ENCODE measurements at places on chromosomes 11 and 22.

DNA sequence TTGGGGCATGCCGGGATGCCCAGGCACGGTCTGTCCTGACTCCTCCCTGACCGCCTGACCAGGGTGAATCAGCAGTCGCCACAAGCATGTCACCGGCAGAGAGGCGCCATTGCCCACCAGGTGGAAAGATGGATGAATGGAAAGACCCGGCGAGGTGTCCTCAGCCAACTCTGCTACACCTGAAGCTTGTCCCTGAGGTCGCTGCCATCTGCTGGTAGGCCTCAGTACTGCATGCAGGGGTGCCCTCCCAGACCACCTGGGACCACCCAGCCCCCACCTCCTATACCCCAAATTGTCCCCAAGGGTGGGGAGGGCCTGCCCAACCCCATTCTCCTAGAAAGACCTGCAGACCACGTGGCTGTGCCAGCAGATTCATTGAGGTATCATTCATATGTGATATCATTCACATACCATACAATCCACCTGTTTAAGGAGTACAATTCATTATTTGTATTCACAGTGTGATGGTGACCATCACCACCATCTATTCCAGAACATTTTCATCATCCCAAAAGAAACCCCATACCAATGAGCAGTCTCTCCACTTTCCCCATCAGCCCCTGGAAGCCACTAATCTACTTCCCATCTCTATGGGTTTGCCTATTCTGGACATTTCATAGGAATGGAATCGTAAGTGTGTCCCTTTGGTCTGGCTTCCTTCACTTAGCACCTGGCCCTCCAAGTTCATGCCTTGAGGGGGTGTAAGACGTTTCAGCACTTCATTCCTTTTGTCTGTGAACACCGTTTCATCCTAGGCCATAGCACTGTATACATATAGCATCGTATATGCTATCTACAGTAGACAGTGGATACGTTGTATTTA lies 17.5 kb downstream of the FGF3 start:
- DNase-seq = peak; percentile 8

- peak; percentile 61 for DNase-seq
These were observed 4.4 kb downstream of the INS start for GRCh38 chr11:2156416-2157182.

DNA sequence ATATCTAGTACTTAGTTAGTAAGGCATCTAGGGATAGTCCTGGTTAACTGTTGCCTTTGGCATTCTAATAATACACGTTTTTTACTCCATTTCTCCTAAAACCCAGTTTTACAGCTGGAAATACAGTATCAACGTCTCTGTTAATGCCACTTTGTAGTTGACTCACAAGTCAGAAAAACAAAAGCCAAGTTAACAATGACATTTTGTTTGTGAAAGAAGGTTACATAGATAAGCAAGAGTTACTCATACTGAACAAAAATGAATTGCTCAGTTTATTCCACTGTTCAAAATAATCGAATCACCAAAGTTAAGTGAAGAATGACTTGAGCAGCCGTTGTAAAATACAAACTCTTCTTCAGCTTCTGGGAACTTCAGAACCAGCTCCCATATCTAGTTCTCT lies 540.3 kb downstream of the ETS1 start:
- no peak for DNase-seq

- DNase-seq = no peak
These were observed 78.2 kb downstream of the PPP2R1B start for GRCh38 chr11:111688013-111688412.

DNA sequence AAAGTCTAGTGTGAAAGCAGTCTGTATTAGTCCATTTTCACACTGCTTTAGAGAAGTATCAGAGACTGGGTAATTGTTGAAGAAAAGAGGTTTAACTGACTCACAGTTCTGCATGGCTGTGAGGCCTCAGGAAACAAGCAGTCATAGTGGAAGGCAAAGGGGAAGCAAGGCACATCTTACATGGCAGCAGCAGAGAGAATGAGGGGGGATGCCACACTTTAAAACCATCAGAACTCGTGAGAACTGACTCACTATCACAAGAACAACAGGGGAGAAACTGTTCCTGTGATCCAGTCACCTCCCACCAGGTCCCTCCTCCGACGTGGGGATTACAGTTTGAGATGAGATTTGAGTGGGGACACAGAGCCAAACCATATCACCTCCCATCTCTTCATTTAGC lies 13.8 kb upstream of the TUBA8 start:
- DNase-seq = no peak

GRCh38 chr11:132655187-132655855 lies 877.0 kb downstream of the OPCML start:
- no peak for DNase-seq

- DNase-seq = peak; percentile 60
These were observed 5.0 kb downstream of the DGKZ start for GRCh38 chr11:46352063-46352841.

- no peak for DNase-seq
These were observed 107.8 kb downstream of the LARGE1 start for GRCh38 chr22:33812360-33812977.

- DNase-seq = peak; percentile 76
These were observed 19.4 kb downstream of the MED15 start for GRCh38 chr22:20526628-20527355.

GRCh38 chr11:95680169-95680929 lies 109.2 kb downstream of the FAM76B start:
- DNase-seq = peak; percentile 87

GRCh38 chr22:48872271-48873190 lies 955.1 kb downstream of the BRD1 start:
- DNase-seq = no peak

GRCh38 chr11:107736546-107736945 lies 24.7 kb upstream of the SLN start:
- no peak for DNase-seq

DNA sequence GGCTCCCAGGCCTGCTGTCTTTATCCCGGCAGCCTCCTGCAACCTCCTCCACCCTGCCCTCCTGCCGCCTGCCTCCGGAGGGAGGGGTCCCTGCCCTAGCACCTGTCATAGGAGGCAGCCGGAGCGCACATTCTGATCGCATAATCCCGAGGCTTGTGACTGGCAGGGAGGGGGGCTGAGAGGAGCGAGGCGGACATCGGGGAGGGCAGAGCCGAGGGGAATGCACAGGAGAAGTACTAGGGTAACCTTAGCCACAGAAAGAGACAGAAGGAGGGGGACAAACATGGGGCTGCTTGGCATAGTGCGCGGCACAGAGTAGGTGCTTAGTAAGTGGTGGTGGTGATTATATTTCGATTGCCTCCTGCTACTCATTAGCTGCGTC lies 9.2 kb upstream of the ALX4 start:
- no peak for DNase-seq

DNA sequence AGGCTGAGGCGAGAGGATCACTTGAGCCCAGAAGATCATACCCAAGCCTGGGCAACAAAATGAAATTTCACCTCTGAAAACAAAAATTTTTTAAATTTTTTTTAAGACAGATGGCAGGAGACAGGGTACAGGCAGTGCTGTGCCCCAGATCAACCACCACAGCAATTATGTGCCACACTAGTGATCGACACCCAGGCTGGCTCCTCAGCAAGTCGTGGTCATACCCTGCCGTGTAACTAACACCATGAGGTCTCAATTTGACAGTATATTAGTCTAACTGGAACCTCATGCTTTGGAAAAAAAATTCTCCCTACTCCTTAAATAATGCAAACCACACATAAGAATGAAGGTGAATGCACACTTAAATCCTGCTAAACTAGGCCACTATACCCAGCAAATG lies 8.3 kb downstream of the SF3A1 start:
- no peak for DNase-seq

GRCh38 chr11:119741369-119742262 lies 12.6 kb upstream of the NECTIN1 start:
- DNase-seq = peak; percentile 25

DNA sequence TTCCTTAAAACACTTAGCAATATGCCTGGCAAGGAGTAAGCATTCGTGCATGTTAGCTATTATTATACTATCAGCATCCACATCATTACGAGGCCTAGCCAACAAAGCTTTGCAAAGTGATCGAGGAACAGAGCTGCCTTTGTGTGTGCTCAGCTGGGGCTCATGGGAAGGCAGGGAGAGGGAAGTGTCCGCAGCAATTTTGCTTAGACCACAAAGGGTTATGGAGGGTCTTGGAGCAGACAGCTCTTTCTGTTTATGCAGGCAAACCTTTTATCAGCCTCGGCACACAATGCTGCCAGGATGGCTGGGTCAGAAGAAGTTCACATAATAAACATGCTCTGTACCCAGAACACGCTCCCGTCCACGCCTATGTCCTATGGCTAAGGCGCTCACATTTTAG lies 10.9 kb upstream of the DKK3 start:
- peak; percentile 83 for DNase-seq

GRCh38 chr11:13902523-13902922 lies 60.0 kb upstream of the SPON1 start:
- no peak for DNase-seq

DNA sequence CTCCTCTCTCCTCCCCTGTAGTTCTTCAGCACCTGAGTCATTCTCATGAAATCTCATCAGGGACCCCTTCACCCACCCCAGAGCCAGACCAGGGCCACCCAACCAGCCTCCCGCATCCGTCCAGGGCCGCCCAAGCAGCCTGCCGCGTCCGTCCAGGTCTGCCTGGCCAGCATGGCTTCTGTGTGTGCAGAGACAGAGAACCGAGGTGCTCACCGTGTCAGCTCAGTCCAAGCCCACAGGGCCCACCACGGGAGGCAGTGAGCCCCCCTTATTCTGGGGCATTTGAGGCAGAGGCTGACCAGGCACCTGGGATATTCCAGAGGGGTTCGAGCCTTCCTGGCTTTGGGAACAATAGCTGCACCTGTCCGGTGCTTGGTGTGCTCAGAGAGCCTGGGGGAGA lies 1117.3 kb downstream of the BRD1 start:
- no peak for DNase-seq

DNA sequence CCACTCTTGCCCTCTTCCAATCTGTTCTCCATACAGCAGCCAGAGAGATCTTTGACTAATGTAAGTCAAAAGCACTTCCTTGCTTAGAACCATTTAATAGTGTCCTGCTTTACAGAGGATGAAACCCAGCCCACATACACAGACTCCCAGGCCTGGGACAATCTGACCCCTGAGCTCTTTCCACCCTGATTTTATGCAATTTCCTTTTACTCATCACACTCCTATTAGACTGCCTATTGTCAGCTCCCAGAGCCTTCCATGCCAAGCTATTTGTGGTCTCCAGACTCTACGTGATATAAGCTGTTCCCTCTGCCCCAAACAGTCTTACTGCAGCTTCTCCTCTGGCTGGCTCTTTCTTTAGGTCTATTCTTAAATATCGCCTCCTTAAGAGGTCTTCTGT lies 28.1 kb downstream of the ME3 start:
- DNase-seq = peak; percentile 88

- DNase-seq = no peak
These were observed 19.9 kb downstream of the NAGA start for GRCh38 chr22:42050641-42051180.

DNA sequence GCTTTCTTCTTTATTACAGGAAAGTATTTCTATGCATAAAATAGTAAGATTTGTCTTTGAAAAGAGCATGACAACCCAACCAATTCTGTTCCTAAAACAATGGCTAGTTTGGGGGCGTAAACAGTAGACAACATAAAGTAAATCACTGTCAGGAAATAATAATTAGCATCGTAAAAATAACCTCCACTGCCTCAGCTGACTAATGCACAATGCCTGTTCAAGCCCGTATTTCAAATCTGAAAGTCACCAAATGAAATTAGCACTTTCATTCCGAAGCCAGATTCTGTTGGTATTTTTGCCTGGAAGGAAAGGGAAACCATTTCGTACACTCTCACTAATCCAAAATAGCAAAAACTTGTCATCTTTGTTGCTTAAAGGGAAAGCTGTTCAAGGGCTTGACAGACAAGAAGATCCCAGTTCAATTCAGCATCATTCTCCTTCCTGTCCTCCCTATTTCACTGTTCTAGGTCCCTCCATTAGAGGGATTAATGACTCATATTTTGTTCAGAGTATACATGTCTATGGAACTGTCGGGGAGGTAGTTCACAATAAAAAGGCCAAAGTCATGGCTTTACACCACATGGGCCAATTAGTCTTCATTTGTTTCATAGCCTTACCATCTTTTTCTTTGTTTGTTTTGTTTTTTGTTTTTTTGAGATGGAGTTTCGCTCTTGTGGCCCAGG lies 154.7 kb downstream of the CADM1 start:
- no peak for DNase-seq

- no peak for DNase-seq
These were observed 4.6 kb downstream of the ASCC2 start for GRCh38 chr22:29833392-29833965.

- DNase-seq = no peak
These were observed 75.0 kb downstream of the TIMP3 start for GRCh38 chr22:32876516-32876915.

GRCh38 chr11:21769188-21769587 lies 423.7 kb upstream of the ANO5 start:
- DNase-seq = no peak

DNA sequence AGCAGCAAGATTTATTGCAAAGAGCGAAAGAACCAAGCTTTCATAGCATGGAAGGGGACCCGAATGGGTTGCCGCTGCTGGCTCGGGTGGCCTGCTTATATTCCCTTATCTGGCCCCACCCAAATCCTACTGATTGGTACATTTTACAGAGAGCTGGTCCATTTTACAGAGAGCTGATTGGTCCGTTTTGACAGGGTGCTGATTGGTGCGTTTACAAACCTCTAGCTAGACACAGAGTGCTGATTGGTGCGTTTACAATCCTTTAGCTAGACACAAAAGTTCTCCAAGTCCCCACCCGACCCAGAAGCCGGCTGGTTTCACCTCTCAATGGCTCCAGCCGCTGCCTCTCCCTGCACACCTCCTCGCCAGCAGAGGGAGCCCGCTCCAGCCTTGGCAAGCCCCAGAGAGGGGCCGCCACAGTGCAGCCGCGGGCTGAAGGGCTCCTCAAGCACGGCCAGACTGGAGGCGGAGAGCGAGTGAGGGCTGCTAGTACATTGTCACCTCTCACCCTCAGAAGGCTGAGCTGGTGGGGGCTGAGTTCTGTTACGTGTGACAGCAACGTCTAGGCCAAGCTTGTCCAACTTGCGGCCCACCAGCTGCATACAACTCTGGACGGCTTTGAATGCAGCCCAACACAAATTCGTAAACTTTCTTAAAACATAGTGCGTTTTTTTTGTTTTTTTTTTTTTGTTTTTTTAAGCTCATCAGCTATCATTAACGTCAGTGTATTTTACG lies 8.7 kb downstream of the PTH start:
- DNase-seq = peak; percentile 35

- DNase-seq = peak; percentile 15
These were observed 172.6 kb upstream of the LUZP2 start for GRCh38 chr11:24324211-24324610.

GRCh38 chr11:70229737-70230136 lies 26.6 kb downstream of the FADD start:
- no peak for DNase-seq

DNA sequence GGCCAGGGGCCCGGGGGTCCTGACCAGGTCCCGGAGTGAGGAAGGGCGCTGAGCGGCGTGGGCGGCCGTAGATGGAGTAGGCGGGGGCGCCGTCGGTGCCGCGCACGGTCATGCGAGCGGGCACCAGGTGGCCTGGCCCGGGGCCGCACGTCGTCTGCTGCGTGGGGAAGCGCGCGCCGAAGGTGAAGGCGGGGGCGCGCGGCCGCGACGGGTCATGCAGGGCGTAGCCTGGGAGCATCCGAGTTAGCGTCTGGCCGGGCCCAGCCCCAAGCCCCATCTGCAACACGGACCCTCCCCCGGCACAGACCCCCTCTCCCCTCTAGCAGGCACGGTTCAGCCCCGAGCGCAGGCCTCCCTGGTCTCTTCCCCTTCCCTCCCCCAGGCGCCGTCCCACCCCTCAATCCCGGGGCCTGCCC lies 1.7 kb upstream of the TYMP start:
- peak; percentile 29 for DNase-seq

- DNase-seq = peak; percentile 95
These were observed 706.8 kb downstream of the KCNA4 start for GRCh38 chr11:29309992-29310391.

Measured in cardiac fibroblast (primary cell).